ENCODE measurements at places on chromosomes 6 and 20.

DNA sequence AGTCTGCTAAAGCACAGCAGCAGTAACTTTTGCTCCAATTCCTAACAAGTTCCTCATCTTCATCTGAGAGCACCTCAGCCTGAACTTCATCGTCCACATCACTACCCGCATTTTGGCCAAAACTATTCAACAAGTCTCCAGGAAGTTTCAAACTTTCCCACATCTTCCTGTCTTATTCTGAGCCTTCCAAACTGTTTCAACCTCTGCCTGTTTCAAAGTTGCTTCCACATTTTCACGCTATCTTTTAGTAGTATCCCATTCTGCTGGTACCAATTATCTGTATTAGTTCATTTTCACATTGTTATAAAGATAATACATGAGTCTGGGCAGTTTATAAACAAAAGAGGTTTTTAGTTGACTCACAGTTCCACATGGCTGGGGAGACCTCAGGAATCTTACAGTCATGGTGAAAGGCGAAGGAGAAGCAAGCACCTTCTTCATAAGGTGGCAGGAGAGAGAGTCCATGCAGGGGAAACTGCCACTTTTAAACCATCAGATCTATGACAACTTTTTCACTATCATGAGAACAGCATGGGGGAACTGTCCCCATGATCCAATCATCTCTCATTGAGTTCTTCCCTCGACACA, 99.4 kb upstream of the GRIK2 start:
- DNase-seq = no peak

DNA sequence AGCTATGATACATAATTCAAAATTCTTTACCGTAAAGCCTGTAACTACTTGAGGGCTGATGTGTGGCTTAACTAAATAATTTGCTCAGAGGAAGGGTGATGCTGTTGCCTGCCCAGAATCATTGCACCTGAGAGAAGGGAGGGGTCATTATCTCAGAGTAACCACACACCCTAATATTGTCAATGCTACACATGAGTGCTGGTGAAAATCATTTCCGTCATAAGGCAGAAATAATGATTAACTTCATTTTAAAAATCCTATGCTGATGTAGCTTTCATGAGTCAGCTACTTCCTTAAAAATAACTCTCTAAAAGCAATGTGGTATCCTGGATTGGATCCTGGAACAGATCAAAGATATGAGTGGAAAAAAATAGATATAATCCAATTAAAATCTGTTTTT, 146.4 kb upstream of the FAM83B start:
- no peak for DNase-seq

GRCh38 chr6:34386316-34387137, 5.9 kb downstream of the NUDT3 start:
- DNase-seq = no peak

GRCh38 chr6:121896363-121896762, 460.9 kb downstream of the GJA1 start:
- no peak for DNase-seq

DNA sequence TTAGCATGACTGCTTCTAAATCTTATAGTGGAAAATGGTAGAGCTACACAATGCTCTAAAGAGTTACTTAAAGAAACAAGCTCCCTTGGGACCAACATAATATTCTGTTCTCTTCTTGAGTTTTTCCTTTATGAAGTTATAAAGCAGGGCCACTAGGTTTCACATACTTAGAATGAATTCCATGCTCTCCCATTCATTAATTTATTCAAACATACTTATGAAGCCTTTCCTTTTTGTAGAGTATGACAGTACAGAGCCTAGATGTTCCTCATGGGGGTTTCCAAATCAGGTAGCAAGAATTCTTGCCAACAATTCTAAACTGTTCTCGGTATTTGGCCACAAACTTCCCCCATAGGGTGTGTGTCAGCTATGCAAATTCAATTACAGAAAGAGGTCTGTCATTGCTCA, 20.6 kb upstream of the FABP7 start:
- DNase-seq = no peak

GRCh38 chr6:340991-341827, 48.9 kb downstream of the DUSP22 start:
- DNase-seq = no peak

DNA sequence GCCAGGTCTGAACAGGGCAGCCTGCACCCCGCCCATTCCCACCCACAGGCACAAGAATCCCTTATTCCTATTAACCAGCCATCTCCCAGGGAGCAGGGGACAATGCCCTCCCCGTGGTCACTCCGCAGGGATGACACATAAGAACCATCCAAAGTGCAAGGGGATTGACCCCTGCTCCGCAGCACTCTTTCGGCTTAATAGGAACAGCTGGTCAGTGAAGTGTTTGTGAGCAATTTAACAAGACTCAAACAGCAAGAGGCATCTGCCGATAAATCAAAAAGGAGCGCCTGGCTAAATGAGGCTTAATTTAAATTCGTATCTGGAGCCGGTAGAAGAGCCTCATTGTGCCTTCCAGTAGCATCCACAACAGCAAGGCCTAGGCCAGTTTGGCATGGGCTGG, 389.4 kb downstream of the RNGTT start:
- DNase-seq = no peak

DNA sequence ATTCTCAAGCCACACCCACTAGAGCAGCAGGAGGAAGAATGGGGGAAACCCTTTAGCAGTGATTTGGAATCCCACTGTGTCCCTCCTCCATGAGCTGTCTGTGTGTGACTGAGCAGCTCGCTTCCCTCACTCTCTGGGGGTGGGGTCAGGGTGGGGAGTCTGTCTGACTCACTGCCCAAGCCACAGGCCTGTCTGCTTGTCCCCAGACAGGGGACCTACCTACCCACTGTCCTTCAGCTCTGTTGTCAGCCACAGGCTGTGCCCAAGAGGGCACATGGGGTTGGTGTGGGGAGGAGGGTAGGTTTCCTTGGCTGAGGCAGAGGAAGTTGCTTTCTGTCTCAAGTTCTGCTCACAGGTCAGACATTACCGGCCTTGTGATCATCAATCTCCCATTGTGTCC, 127.0 kb downstream of the MAFB start:
- DNase-seq = peak; percentile 38

- no peak for DNase-seq
Measured at GRCh38 chr6:9948678-9949077, 466.2 kb downstream of the TFAP2A start.

DNA sequence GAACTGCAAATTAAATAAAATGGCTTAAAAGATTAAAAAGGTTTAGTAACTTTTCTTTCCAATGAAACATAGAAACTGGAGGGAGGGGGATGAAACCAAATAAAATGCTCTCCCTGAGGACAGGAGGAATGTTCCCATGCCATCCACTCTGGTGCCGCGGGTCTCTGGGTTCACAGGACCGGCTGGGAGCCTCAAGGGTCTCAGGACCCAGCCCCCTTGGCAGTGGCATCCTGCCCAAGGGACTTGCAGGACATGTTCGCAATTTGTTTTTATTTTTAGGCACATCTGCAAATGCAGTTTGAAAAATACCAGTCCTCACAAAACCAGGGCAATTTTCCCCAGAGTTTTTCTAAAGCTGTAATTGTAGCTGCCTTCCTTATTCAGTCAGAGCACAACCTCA, 7.5 kb downstream of the BEND3 start:
- no peak for DNase-seq

GRCh38 chr20:25173886-25174308, 21.6 kb upstream of the ENTPD6 start:
- no peak for DNase-seq

DNA sequence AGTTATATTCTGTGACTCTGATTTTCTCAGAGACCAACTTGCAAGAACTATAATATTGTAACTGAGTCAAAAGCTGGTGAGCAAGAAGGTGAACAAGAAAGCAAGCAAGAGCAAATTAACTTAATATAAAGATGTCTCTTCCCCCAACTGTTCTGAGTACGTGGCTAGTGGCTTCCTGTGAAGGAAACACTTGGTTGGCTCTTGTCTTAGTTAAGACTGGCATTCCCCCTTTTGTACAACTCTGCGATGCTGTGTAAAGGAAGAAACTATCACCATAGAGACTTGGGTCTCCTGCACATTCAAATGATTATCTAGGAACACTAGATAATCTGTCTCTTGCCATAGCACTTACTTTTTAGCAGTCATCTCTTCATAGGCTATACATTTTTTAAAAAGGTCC, 47.3 kb upstream of the TNFAIP3 start:
- no peak for DNase-seq

GRCh38 chr6:13290335-13290734, 38.0 kb downstream of the TBC1D7 start:
- no peak for DNase-seq

- no peak for DNase-seq
Measured at GRCh38 chr20:1652960-1653359, 4.6 kb downstream of the SIRPG start.

DNA sequence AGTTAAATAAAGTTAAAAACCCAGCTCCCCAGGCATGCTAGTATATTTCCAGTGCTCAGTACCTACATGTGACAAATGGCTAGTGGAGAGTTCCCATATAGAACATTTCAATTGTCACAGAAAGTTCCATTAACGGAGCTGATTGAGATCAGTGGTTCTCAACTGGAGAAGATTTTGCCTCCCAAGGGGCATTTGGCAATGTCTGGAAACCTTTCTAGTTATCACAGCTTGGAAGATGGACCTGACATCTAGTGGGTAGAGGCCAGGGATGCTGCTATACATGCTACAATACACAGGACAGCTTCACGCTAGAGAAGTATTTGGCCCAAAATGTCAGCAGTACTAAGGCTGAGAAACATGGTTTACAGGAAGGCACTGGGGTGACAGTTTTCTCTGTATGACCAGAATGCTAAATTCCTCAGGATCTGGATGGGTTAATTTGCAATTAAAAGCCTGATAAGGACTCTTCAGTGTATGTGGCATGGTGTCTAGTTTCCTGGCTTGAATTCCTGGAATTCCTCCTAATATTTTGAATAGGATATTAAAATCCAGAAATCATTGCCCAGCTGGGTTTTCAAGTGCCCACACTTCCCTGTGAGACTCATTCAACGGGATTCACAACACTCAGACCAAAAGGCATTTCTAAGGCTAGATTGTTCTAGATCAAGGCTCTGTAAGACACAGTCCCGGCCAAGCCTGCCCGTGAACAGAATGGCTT, 84.7 kb upstream of the SALL4 start:
- no peak for DNase-seq

- no peak for DNase-seq
Measured at GRCh38 chr6:155400654-155400965, 55.0 kb downstream of the NOX3 start.

DNA sequence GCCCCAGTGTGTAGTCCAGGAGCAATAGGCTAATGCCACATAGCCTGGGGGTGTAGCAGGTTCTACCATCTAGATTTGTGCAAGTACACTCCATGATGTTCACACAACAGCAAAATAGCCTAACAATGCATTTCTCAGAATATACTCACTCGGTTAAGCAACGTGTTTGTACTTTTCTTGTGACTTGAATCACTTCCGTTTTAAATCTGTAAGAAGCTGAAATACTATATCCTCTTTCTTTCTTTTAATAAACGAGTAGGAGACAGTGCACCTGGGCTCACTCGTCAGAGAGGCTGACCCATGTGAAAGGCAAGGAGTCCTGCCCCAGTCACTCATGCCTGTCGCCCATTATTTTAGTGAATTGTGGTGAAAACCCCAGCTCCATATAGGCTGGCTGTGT, 201.6 kb downstream of the FOXA2 start:
- DNase-seq = no peak

DNA sequence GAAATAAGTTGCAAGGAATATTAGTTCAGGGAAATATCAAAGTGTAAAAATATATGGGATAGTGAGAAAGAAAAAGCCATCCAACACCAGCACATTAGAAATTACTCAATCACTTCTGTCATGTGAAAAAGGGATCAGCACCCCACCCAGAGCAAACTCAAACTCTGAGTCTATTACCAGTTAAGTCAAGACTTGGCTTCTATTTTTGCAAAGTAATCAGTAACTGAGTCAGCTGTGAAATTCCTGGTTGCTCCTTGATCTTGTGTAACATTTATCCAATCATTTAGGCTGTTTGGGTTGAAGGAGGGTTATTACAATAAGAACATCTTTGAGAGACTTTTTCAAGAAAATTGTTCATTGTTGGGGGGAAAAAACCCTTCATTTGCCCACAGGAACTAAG, 51.2 kb downstream of the SLC22A23 start:
- no peak for DNase-seq

- no peak for DNase-seq
Measured at GRCh38 chr6:168599769-168600330, 158.9 kb downstream of the SMOC2 start.

- no peak for DNase-seq
Measured at GRCh38 chr6:62737792-62738191, 451.8 kb upstream of the KHDRBS2 start.

- peak; percentile 6 for DNase-seq
Measured at GRCh38 chr20:36479938-36480337, 61.4 kb upstream of the MYL9 start.

- no peak for DNase-seq
Measured at GRCh38 chr6:82904257-82904656, 161.4 kb downstream of the UBE3D start.

GRCh38 chr6:31142361-31142761, 3.5 kb upstream of the PSORS1C2 start:
- DNase-seq = no peak

DNA sequence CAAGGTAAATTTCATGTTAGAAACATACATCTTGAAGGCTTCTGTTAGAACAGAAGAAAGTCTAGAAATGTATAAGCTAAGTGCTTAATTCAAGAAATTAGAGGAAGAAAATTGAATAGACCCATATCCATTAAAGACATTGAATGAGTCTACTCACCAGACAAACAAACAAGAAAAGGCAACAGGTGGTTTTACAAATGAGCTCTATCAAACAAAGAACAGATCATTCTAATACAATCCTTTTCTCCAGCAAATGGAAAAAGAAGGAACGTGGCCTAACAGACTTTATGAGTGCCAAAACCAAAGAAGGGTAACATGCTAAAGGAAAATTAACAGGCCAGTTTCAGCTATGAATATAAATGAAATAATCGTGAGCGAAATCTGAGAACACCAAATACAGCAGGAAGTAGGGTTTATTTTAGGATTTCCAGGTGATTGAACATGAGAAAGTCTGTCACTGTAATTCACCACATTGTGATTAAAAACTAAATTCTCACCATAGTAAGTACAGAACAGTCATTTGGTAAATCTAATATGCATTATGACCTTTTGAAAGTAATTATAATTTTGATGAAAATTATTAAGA, 22.6 kb downstream of the MTHFD1L start:
- DNase-seq = no peak

DNA sequence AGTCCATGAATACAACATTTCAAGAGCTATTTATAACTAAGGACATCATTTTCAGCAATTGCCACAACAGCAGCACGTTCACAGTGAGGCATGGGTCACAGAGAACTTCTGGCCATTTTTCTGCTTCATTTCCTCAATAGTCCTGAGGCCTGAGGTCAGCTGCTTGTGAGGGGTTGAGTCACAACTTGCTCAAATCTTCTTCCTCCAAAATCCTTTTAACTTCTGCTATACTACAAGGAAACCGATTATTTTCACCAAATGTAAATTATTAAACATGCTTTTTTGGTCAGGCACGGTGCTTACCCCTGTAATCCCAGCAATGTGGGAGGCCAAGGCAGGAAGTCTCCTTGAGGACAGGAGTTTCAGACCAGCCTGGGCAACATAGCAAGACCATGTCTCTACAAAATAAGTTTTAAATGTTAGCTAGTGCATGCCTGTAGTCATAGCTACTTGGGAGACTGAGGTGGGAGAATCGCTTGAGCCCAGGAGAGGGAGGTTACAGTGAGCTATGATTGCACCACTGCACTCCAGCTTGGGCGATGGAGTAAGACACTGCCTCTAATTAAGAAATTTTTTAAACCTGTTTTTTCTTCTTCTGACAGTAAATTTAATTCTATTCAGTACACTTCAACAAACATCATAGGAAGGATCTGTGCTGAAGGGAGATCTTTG, 11.1 kb upstream of the SLC16A10 start:
- no peak for DNase-seq

- DNase-seq = no peak
Measured at GRCh38 chr6:91155129-91155785, 568.4 kb upstream of the MAP3K7 start.

Data from left hindlimb (tissue), 1 donor.